ENCODE measurements at places on chromosomes 7 and 10.

- no peak for DNase-seq
Measured at GRCh38 chr10:17073725-17074540, 55.7 kb downstream of the CUBN start.

DNA sequence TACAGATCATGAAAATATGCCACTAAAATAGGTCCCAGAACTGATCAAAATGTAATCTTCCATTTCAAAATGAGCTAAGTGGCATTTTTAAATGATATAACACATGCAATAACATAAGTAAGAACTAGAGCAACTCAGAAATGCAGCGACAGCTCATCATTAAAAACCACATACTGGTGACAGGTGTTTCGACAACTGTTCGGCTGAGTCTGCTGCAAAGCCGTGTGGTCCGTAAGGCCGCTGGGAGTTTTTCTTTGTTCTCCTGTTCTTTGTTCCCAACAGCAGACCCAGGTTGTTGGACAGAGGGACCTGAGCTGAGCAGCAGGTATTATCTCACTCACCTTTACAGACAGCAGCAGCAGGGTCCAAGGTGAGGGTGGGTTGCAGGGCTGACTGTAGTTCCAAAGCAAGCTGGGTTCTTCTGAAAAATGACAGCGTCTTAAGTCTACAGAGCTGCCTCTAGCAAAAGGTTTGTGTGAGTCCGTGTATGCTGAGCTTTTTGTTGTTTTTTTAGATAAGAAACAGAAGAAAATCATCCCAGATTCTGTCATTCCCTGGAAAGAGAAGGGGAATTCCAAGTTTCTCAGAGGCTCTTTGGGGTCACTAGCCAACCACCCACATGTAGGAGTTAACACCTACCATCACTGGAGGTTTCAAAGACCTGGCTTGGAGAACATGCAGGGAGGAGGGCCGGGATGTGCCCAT, 45.4 kb upstream of the MACROH2A2 start:
- DNase-seq = no peak

GRCh38 chr10:27661514-27662286, 83.9 kb downstream of the MKX start:
- DNase-seq = no peak

DNA sequence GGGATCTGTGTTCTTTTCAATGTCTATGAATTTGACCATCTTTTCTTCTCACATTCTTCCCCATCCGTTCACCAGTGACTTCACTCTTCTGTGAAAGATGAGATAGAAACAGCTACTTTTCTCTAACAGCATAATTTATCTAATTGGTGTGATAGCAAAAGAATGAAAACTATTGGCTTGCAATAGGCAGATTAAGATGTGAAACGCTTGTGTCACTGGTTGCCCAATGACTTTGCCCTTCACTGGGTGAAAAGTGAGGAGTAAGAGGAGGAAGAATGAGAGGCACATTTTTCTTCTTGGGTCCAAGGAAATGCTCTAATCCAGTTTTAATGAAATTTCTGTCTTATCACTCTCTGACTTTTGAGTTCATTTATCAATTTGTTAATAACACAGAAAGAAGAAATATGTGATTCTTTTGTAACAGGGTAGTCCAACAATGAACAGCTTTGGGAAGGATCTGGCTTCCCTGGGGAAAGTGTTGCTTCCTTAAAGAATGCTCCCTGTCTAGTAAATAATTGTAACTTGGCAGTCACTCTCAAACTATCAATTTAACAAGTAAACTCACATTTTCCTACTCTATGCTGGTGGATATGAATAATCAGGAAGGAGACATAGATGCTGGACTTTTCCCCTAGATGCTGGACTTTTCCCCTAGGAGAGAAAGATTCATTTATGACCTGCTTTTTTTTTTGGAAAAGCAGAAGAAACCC, 35.1 kb downstream of the BET1 start:
- DNase-seq = no peak

GRCh38 chr7:101817471-101818286, at the start of gene CUX1:
TSS of gene CUX1 (plus strand) at chr7:101817626. CDS start at chr7:101817640, 14 bp downstream.
- DNase-seq = peak; percentile 52

GRCh38 chr7:82477733-82478515, 34.3 kb upstream of the CACNA2D1 start:
- DNase-seq = no peak

DNA sequence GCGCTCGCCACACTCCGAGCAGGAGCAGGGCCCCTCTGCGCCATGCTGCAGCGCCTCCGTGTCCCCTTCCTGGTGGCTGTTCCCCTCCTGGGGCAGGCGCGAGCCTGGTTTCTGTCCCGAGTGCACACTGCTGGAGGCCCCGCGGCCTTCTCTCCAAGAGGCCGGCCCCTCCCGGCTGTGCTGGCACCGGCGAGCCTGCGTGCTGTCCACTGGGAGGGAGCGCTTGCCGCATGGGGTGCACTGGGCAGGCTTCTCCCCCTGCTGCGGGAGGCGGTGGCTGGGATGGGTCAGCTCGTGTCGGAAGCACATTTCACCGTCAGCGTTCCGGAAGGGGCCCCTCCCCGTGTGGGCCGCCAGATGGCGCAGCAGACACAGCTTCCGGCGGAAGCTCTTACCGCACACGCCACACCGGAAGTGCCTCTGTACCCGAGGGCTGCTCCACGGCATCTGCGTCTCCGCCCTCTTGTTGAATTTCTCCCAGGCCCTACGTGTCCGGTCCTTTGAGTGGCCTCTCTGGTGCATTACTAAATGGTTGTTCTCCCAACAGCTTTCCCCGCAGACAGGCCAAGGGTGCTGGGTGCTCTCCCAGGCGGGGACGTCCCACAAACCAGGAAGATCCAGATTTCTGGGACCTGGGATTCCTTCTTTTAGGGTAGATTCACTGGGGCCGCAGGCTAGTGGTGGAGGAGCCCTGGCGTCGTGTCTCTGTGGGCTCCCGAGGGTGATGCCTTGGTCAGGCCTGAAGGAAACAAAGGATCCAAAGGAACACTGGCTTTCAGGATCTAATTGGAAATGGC, 18.7 kb downstream of the ZNF786 start:
- peak; percentile 56 for DNase-seq
